ENCODE measurements at places on chromosomes 12 and 14. TPM values are rescaled to one million over a fixed set of nuclear protein-coding genes. Genes with fewer than 3 reads are reported as not detected.

DNA sequence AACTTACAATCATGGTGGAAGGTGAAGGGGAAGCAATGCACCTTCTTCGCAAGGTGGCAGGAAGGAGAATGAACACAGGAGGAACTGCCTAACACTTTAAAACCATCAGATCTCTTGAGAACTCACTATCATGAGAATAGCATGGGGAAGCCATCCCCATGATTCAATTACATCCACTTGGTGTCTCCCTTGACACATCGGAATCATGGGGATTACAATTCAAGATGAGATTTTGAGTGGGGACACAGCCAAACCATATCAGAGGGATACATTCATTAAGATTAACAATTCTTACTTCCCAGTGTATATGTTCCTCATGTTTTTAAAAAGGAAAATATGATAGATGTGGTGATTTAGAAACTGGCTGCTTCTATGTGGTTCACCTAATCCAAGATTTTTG lies 117.9 kb downstream of the PDE3A start:
- DNase-seq, result no peak

GRCh38 chr12:91515944-91516694 lies 333.5 kb upstream of the DCN start:
- DNase-seq, result no peak

GRCh38 chr12:64039281-64039871 lies 182.7 kb downstream of the KICS2 start:
- peak; percentile 75 for DNase-seq

Gene PMEL
- 4.4 TPM for total RNA-seq

DNA sequence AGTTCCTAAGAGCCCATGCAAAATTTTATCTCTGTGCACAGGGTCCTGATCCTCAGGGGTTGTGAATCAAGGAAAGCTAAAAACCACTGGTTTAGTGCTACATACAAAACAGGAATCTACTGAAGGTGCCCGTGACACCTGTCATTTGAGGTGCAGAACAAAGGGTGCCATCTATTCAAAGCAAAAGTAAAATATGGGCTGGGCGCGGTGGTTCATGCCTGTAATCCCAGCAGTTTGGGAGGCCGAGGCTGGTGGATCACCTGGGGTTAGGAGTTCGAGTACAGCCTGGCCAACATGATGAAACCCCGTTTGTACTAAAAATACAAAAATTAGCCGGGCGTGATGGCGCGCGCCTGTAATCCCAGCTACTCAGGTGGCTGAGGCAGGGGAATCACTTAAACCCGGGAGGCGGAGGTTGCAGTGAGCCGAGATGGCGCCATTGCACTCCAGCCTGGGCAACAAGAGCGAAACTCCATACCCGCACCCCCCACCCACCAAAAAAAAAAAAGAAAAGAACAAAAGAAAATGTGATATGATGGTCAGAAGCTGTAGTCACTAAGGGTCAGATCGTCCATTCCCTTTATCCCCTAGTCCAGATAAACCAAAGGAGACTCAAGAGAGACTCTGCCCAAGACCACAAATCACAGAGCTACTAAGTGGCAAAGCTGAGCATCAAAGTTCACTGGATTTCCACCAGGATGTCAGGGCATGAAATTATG lies 3.4 kb downstream of the PPTC7 start:
- no peak for DNase-seq

DNA sequence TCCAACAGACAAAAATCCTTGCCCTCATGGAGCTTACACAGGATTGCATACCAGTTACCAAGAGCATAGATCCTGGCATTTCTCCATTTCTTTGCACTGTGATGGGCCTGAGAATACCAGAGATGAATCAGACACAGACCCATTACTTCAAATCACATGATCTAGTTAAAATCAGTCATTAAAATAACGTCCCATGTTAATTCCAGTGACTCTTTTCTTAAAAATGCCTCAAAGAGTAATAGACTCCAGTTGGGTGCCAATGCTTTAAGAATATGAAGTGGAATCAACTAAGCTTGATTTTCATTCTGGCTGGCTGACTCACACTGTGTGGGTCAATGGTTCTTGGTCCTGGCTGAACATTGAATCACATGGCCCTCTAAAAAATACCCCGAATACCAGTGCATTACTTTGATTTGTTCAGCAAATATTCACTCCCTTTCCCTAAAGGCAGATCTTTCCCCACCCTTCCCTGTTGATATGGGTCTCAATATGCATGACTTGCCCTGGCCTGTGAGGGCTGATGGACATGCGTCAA lies 11.0 kb downstream of the ASB2 start:
- DNase-seq, result no peak

DNA sequence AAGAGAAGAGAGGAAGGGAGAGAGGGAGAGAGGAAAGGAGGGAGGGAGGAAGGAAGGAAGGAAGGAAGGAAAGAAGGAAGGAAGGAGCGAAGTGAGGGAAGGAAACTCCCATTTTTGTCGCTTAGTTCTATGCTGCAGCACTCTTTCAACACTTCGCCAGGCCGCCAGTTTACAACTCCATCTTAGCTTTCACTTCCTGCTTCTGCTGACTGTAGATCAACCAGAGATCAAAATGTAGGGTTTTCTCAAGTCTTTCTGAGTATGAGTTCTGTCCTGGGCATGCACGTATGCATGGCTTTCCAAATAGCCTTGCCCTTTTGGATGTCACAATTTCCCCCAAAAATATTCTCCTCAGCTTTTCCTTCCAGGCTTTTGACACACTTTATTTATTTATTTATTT lies 723.4 kb downstream of the TRHDE start:
- DNase-seq, result no peak

GRCh38 chr12:121888083-121888477 lies 510 bp upstream of the PSMD9 start:
- DNase-seq, result no peak

Gene PLEKHG7
- 1.2 TPM for total RNA-seq

GRCh38 chr12:130862161-130862560 lies 9.7 kb upstream of the RAN start:
- no peak for DNase-seq

Gene CHGA
- 187 TPM for total RNA-seq

DNA sequence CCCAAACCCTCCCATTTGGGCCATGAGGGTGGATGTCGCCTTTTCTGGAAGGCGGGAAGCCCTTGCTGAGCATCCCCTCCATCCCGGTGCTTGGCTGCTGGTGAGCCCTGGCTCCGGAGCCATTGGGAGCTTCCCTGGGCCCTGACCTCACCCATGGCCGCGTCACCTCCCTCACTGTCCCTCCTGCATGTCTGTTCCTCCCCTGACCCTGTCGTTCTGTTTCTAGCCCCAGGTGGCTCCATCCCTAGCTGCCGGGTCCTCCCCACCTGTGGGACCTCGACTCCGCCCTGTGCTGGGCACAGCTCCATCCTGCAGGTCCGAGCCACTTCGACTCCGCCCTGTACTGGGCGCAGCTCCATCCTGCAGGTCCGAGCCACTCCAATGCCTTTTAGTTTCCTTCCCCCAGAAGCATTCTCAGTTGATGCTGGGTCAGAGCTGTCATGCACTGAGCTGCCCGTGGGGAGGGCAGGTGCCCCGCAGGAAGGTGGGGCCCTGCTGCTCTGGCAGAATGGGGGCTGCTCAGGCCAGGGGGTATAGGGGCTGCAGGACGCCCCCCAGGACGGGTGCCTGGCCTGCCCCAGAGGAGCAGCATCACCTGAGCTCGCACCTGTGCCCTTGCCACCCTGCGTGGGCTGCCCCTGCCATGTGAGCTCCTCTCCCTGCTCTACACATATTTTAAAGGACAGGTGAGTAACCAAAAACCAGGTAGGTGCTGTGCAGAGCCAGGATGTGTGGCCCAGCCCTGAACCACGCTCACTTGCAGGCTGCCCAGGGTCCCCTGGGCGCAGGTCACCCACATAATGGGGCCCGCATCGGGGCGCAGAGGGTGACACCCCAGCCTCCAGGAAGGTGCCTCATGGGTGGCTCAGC lies 19.0 kb downstream of the NOC4L start:
- peak; percentile 16 for DNase-seq

Gene C1QL4
- total RNA-seq, result not detected

DNA sequence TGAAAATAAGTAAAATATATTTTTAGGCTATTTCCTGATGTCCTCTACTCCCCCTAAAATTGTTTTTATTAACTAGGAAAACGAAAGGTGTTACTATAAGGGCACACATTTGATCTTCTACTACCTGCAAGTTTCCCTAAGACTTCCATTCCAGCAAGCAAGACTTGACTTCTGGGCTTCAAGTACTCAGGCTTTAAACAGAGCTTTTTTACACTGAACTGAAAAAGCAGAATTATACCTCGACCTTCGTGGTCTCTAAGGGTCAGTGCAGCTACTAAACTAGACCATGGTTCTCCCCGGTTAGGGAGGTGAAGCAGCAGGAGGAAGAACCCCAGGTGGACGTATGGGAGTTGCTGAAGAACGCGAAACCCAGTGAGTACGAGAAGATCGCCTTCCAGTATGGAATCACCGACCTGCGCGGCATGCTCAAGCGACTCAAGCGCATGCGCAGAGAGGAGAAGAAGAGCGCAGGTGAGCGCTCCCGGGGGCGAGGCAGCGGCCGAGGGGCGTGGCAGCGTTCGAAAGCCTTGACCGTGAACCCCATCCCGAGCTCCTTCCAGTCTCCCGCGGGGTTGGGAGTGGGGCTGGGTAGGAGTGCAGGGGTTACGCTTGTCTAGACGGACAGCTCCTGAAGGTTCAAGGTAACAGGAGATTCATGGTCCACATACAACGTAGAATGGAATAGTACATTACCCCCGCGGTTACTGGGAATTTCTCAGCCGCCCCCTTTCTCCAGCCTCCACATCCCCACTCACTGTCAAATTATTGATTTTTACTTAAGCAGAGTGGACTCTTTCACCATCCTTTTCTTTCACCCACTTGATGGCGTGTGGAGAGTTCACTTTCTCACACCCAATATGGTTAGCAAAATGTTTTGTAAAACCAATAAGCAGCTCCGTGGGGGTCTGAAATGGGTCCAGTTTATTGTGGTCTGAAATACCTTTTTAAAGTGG lies 47.6 kb downstream of the MYBPC1 start:
- no peak for DNase-seq

DNA sequence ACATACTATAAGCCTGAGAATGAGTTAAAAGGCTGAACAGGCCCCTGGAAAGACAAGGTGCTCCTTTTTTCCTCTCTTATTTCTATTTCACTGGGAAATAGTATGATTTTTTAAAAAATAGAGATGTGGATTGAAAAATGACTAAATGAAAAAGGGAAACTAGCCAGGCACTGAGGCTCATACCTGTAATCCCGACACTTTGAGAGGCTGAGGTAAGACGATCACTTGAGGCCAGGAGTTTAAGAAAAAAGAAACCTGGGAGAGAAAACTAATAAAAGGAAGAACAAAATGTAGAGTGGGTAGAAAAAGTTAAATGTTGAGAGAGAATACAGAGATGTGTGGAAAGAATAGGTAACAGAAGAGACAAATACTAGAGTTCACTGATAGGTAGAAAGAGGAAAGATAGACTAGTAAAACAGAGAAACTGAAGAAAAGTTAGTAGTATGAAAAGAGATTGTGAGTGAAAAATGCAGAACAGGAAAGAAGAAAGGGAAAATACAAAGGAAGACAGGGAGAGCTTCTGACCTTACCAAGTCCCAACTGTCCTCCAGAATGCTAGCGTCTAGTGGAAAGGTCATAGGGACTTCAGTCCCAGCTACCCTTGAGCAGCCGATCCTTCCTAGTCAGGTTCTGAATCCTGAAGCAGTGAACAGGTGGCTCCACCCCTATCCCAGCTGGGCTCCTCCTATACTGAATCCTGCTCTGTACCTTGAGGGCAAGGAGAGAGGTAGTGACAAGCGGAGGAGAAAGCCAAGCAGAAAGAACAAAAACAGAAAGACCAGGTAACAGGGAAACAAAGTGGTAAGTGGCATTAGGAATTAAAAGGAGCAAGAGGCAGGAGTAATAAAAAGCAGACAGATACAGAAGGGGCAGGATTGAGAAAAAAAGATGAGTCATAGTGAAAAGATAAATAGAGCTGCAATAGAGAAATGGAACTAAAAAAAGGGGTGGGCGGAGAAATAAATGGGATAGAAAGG lies 7.3 kb downstream of the TMEM116 start:
- DNase-seq, result peak; percentile 61

DNA sequence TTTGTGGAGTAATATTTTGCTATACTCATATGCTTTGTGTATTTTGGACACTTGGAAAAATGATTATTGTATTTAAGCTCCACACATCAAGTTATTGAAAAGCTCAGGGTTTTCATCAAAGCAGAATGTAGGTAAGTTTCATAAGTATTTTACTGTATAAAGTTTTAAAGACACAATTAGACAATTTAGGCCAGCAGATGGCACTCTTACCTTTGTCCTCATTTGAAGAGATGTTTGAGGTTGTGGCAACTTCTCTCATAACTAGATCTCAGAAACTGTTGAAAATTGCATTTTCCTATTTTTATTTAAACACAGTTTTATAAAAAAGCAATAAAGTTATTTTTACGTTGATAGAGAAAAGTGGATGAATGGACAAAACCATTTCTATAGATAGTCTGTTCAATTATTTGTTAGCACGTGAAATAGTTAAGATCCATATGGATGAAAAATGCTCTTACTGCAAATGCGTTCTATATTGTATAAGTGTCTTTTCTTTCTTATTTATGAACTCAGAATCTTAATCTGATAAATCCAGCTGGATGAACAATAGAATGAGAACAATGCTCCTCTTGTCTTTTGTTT lies 300.0 kb downstream of the AEBP2 start:
- DNase-seq, result no peak

DNA sequence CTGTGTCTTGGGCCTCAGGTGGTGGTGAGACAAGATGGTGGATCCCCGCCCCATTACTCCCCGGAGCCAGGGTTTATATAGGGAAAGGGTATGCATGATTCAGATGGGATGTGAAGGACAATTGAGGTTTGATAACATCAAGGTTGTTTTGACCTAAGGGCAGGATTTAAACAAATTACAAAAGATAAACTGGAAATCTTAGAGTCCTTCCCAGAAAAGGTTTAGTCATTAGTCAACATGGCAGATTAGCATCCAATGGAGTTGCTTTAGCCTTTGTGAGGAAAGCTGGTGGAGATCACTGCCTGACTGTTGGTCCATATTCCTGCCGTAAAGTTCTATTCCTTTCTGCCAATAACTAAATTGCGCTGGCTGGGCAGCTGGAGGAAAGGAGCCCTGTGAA lies 15.6 kb upstream of the FRMD6 start:
- no peak for DNase-seq

DNA sequence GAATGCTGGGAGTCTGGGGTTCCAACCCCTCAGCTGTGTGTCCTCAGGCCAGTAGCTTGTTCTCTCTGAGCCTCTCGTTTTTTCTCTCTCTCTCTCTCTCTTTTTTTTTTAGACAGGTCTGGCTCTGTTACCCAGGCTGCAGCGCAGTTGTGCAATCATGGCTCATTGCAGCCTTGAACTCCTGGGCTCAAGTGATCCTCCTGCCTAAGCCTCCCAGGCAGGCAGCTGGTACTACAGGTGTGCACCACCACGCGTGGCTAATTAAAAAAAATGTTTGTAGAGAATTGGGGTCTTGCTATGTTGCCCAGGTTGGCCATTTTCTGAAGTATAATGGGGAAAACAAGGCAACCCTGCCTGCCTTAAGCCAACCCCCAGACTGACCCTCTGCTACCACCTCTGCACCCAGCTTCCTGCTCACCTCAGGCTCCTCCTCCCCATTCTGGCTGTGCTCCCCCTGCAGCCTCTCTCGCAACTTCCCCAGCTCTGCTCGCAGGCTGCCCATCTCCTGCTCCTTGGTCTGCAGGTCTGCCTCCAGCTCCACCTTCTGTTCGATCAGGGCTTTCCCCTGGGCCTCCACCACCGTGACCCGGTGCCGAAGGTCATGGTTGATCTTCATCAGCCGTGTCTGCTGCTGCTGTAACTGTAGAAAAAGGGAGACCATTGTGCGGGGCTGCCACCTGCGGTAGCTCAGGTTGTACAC lies 35.2 kb downstream of the RILPL1 start:
- no peak for DNase-seq

Gene PROX2
- 0.09 TPM for total RNA-seq

- no peak for DNase-seq
These were observed 5.8 kb downstream of the CACNB3 start for GRCh38 chr12:48824112-48824511.

- DNase-seq, result no peak
These were observed 13.4 kb downstream of the C12orf42 start for GRCh38 chr12:103482365-103482764.

All from mucosa of descending colon (tissue), 3 donors.